ENCODE measurements at places on chromosomes 3 and 15. TPM values are rescaled to one million over a fixed set of nuclear protein-coding genes. Genes with fewer than 3 reads are reported as not detected.
A peak's percentile ranks its signal among the peaks of the same experiment; 100 is the strongest.

DNA sequence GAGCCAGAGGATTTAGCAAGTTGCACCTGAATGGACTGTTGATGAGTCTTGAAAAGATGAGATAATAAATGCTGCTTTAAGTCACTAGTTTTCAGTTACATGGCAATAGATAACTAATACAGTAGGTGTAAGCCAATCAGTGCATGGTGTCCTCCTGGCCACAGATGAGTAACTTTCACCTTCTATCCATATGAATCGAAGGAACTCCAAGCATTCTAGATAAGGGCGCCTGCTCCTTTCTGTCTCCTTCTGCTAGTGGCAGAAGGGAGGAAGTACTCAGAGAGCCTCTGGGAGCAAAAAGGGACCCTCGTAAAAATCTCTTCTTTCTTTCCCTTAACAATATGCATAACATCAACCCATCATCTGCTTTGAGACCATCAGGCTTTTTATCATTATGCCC, 37.3 kb downstream of the TM6SF1 start:
- DNase-seq: no peak

- DNase-seq: no peak
Observed at GRCh38 chr15:96410175-96411055, 79.9 kb downstream of the NR2F2 start.

- peak; percentile 73 for DNase-seq
Observed at GRCh38 chr3:161273589-161274218, 52.6 kb downstream of the NMD3 start.

- no peak for DNase-seq
Observed at GRCh38 chr15:91919014-91919534, 65.6 kb downstream of the SLCO3A1 start.

DNA sequence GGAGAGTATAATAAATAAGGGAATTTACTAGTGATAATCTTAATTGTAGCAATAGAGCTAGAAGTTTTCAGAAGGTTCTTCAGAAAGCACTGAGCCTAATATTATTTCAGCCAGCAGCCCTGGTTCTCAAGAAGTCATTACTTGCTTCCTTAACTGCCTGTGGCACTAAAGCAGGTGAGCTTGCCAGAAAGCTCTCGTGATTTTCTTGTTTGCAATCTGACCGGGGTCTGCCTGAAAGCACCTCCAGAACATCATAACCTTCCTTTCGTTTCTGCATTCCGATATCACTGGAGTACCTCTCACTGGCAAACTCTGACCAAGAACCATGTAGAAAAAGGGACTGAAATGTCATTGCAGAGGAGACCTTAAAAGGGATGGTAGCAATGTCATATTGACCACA, 510.3 kb downstream of the ZIC1 start:
- no peak for DNase-seq

The KCNAB1 gene
- not detected for total RNA-seq

The SYNPR gene
- not detected for total RNA-seq

The HYKK gene
- total RNA-seq: 1.6 TPM
